ENCODE measurements at places on chromosomes 4 and X.
A peak's percentile ranks its signal among the peaks of the same experiment; 100 is the strongest.

DNA sequence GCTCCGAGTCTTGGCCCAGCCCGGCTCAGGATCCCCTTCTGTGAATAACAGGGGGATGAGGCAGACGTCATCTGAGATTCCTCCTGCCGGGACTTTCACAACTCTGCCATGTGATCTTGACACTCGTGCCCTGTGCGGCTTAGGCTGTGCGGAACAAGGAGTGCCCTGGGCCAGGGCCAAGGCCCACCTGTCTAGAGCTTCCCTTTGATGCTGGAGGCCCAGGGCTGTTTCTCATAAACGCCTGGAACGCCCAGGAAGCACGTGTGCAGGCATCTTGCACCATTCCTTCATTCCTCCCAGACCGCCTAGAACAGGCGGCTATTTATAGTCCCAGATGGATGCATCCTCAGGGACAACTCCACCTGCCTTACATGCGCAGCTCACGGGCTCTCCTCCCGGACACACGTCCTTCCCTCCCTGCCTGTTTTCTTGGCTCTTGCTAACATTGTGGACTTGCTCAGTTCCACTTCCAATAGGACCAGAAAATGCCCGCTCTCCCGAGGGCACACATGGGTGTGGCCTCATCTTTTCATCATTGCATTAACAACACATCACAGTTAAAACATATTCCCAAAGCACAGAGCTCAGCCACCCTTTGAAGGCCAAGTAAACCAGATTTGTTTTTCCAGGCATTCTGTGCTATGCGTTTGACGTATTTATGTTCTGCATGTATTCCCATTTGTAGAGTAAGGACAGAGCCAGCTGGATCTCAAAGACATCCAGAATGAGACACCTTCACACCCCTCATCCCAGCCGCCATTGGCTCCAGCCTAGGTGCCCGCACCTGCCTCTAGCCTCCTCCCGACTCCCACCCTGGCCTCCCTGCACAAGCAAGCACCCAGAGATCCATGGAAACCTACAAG is 57.2 kb downstream of the ABLIM2 start:
- DNase-seq = no peak

DNA sequence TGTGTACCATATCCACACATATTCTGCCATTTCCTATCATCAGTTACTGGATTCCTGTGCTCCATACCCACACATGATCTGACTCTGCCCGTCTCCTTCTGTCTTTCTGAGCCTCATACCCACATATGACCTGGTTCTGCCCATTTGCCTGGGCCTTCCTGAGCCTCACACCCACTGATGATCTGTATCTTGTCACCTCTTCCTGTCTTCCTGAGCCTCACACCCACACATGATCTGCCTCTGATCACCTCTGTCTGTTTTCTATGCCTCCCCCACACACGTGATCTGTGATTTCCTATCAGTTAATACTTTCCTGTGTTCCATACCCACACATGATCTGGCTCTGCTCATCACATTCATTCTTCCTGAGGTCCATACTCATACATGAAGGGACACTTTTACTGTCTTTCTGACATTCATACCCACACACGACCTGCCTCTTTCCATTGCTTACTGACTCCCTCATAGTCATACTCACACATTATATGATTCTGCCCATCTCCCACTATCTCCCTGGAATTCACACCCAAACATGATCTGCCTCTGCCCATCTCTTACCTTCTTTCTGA is 32.5 kb downstream of the SCML1 start:
- no peak for DNase-seq

GRCh38 chrX:47581731-47582647 is at the start of gene TIMP1:
Gene TIMP1, plus strand, starts transcription at chrX:47582436. Its CDS starts 980 bp downstream, at chrX:47583416.
- DNase-seq = peak; percentile 58

GRCh38 chr4:52824603-52825459 is 37.3 kb upstream of the RASL11B start:
- no peak for DNase-seq

- DNase-seq = no peak
Observed at GRCh38 chr4:170008801-170009200, 17.4 kb downstream of the MFAP3L start.

DNA sequence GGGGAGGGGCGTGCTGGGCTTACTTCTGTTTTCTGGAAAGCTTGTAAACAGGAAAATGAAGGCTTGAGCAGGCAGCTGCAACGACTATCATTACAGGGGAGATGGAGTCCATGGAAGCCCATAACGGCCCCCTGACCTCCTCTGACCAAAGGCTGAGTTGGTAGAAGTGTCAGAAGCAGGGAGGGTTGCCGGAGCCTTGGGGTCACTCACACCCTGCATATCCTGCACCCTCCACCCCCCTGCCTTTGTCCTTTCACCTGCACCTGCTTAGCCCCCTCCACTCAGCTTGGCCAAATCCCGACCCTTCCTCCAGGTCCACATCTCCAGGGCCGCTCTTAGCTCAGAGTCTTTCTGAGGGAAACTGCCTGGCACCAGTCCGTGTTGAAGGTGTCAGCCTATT is 12.5 kb upstream of the MSX1 start:
- no peak for DNase-seq

- peak; percentile 22 for DNase-seq
Observed at GRCh38 chrX:42524379-42524778, 253.6 kb downstream of the PPP1R2C start.

DNA sequence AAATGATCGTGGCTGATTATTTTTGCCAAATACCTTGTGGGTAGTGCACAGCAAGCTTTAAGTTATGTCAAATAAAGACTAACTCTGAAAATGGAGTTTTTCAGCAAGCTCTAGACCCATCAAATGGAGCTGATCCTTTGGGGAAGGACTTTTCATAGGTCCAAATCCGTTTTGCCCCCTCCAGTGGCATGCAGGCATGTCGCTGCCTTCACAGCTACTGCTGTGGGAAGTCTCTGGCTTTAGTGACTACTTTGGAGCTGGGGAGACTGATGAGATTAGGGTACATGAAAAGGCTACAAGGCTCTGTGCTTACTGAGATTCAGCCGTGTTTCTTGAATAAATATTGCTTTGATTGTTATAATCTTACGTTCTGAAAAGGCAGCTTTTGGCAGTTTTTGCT is 106.6 kb upstream of the HS3ST1 start:
- no peak for DNase-seq

DNA sequence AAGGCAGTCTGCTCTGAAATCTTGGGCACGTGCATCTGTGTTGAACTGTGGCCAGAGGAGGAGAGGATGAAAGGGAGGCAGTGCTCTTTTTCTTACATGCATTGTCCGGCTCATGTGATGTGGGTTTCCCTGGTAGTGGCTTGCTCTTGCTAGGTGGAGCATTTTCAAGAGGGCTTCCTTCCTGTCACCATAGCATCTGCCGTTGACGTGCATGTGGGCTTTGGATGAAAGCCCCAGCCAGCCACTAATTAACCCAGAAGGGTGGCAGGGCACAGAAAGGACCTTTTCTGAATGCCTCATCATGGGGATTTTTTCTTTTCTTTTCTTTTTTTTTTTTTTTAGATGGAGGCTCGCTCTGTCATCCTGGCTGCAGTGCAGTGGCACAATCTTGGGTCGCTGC is 121.3 kb downstream of the GPR143 start:
- no peak for DNase-seq

DNA sequence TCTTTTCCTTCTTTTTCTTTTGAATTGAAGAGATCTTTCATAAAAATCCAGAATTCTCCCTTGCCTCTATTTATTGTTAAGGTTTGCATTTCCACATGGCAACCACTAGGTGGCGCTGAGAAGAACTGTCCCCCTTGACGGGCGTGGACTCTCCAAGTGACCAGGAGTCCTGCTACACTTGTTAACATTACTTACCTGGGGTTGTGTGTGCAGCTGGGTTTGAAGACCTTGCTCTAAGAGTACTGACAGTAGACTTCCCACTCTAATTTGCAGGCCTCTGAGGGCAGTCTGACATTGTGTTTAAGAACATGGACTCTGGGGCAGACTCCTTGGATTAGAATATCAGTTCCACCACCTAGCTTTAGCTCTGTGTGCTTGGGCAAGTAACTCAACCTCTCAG is 52.8 kb downstream of the GPRIN3 start:
- DNase-seq = no peak

- DNase-seq = no peak
Observed at GRCh38 chrX:85004255-85004654, 578 bp downstream of the APOOL start.

- DNase-seq = no peak
Observed at GRCh38 chr4:107804956-107805355, 19.8 kb upstream of the SGMS2 start.

- DNase-seq = no peak
Observed at GRCh38 chrX:374596-374995, 12.1 kb downstream of the PPP2R3B start.

GRCh38 chrX:4028151-4028550 is 314.7 kb upstream of the PRKX start:
- no peak for DNase-seq

DNA sequence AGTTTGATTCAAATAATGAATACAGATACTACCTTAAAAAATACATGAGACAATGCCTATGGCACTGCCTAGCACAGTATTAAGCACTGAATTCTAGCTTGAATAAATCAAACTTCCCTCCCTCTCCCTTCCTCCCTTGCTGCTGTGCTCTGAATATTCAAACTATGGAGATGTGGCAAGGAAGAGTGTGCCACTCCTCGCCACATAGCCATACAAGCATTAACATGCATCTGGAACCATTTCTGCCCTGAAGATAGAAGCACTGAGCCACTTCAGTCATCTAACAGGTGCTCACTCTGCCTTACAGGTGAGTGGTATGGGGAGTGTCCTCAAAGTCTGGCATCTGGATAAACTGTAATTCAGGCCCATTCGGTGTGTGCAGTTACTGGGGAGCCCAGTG is 276.9 kb downstream of the ARHGAP24 start:
- DNase-seq = no peak

DNA sequence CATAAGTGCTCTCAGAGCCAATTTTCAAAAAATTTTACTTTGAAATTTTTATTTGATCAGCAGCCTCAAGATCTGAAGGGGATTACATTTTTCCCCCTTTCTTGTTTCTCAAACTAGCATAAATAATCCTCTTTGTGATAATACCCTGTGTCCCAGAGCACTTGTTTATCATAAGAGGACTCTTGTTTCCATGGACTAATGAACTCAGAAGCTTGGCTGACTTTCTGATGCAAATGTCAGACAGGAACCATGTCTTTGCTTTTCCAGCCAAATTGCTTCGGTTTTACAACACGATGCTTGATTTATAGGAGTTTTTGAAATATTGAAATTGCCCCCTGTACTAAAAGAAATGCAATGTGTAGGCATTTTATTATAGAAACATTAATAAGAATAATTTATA is 859.3 kb upstream of the LCORL start:
- no peak for DNase-seq

DNA sequence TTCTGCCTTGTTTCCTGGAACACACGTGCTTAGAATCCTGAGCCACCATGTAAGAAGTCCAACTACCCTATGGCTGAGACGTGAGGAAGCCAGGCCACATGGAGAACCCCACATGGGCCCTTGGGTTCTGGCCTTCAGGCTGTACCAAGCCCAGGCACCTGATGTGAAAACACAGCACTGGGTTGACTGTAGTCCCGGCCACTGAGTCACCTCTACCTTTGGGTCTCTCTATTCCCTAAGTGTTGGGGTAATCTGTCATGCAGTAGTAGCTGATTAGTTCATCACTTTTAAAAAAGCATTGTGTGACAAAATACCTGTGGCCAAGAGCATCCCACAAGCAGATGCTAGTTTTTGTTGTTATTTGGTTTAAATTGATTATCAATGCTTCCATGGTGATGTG is 24.3 kb downstream of the CFAP97 start:
- DNase-seq = no peak

DNA sequence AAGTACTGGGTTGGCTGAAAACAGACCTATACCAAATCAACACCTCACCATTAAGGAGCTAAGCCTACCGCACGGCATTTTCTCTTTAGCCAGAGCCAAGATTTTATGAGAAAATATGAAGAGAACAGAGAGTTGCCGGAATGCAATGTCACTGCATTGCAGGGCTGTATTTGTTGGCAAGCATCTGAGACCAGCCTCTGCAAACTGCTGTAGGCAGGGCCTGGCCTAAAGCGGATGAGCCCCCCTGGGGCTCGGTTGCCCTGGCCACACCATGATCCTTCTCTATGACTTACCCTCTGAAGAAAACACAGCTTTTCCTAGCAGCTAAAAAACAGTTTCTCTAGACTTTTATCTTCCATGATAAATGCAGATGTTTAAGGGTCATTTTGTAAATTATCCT is 120.5 kb upstream of the SORBS2 start:
- no peak for DNase-seq

- no peak for DNase-seq
Observed at GRCh38 chr4:177960566-177960965, 518.3 kb upstream of the AGA start.

DNA sequence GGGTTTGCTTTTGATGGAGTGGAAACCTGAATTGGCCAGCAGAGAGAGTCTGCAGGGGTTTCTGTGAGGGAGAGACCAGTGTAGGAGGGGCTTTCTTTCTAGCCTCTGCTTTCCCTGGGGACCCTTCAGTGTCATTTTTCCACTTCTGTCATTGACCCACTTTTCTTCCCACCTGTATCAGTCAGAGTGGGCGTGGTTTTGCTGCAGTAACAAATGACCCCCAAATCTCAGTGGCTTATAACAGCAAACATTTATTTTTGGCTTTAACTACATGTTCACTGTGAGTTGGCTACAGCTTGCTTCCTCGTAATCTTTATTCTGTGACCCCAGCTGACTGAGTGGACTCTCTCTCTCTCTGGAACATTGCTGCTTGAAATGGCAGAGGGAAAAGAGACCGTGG is 25.6 kb upstream of the PTTG2 start:
- no peak for DNase-seq

GRCh38 chr4:95637043-95637600 is 88.3 kb upstream of the UNC5C start:
- DNase-seq = no peak

- no peak for DNase-seq
Observed at GRCh38 chrX:130120746-130121504, 10.6 kb upstream of the ELF4 start.

DNA sequence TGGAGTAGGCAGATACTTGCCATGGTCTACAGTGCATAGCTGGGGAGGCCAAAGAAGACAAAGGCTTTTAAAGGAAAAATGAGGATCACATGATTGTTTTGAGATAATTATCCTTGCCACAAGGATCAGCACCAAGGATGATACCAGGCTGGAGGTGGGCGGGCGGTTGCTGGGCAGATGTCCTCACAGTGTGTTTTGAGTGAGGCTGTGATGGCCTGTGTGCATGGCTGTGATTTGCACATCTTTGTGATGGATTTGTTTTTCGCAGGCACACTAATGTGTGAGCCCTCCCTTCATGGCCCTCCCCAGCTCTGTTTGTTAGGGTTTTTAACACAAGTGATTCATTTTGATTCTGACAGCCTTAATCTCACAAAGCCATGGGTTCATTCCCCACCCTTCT is 46.8 kb downstream of the RGS12 start:
- DNase-seq = no peak

DNA sequence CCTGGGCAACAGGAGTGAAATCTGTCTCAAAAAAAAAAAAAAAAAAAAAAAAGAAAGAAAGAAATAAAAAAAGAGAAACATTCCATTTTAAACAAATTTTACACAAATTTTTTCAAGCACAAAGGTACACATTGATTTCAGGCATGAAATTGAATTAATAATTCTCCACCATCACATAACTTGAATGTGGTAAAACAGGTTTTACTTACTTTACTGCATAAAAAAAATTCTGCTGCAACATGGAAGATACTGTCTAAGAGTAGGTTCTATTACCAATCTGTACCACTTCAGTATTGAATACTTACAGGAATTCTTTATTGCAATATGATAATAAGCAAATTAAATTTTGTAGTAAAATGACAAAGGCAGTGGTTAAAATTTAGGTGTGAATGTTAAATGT is 271.6 kb upstream of the ARSJ start:
- no peak for DNase-seq

- no peak for DNase-seq
Observed at GRCh38 chr4:159178151-159178546, 75.3 kb downstream of the RAPGEF2 start.
